Heart right ventricle (tissue), 16 donors: ENCODE measurements at places on chromosomes 4 and X. TPM values are rescaled to one million over a fixed set of nuclear protein-coding genes. Genes with fewer than 3 reads are reported as not detected.

- no peak overlapping the region for H3K4me3 ChIP-seq
- DNase-seq = no peak
- no peaks in the 10 kb centered on the region for H3K36me3 ChIP-seq
- no peak overlapping the region for H3K27ac ChIP-seq
These were observed 6.4 kb upstream of the SLAIN2 start for GRCh38 chr4:48334900-48335384.

- H3K4me1 ChIP-seq = no peaks in the 10 kb centered on the region
- H3K4me3 ChIP-seq = no peak overlapping the region
- no peak for DNase-seq
These were observed 181.1 kb upstream of the PRPS2 start for GRCh38 chrX:12610079-12610478.

- peak overlapping the region; percentile 98 for H3K4me3 ChIP-seq
- H3K4me1 ChIP-seq = peaks cover 38% of the 10 kb centered on the region
- H3K27me3 ChIP-seq = no peaks in the 10 kb centered on the region
- H3K27ac ChIP-seq = peak overlapping the region; percentile 95
These were observed 694 bp downstream of the PDS5A start for GRCh38 chr4:39976945-39977488.

GRCh38 chr4:140094438-140095420, 59.3 kb downstream of the MAML3 start:
- H3K36me3 ChIP-seq = no peaks in the 10 kb centered on the region
- no peaks in the 10 kb centered on the region for H3K27me3 ChIP-seq
- H3K4me1 ChIP-seq = peaks cover 93% of the 10 kb centered on the region
- H3K27ac ChIP-seq = peak overlapping the region; percentile 81

GRCh38 chr4:54090804-54091623, 8.9 kb upstream of the GSX2 start:
- H3K36me3 ChIP-seq = no peaks in the 10 kb centered on the region
- DNase-seq = peak; percentile 46
- peaks cover 41% of the 10 kb centered on the region for H3K27me3 ChIP-seq
- peak overlapping the region; percentile 51 for H3K4me3 ChIP-seq
- peaks cover 26% of the 10 kb centered on the region for H3K4me1 ChIP-seq
- H3K27ac ChIP-seq = no peak overlapping the region

DNA sequence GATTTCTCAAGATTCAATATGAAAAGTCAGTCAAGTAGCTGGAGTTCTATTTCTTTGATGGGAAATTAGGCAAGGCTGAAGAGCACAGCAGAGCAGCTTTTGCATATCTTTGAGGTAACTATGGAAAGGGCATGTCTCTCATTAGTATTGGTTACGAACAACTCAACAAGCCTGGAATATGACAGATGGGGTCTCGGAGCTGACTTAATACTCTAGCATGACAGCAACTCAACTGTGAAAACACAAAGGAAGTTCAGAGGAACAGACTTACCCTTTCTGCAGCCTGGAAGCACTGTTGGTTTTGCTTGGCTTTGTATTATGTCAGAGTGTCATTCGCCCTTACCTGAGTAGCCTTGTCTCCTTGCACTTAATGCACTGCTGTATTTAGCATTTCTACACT, 79.9 kb upstream of the AADAT start:
- H3K27me3 ChIP-seq = no peaks in the 10 kb centered on the region
- H3K27ac ChIP-seq = no peak overlapping the region
- no peaks in the 10 kb centered on the region for H3K4me1 ChIP-seq
- H3K36me3 ChIP-seq = no peaks in the 10 kb centered on the region
- H3K4me3 ChIP-seq = no peak overlapping the region
- no peak for DNase-seq

GRCh38 chr4:147094238-147094637, 148.6 kb upstream of the TTC29 start:
- H3K27ac ChIP-seq = no peak overlapping the region
- DNase-seq = no peak
- peaks cover 5% of the 10 kb centered on the region for H3K27me3 ChIP-seq
- no peaks in the 10 kb centered on the region for H3K4me1 ChIP-seq
- H3K4me3 ChIP-seq = no peak overlapping the region

DNA sequence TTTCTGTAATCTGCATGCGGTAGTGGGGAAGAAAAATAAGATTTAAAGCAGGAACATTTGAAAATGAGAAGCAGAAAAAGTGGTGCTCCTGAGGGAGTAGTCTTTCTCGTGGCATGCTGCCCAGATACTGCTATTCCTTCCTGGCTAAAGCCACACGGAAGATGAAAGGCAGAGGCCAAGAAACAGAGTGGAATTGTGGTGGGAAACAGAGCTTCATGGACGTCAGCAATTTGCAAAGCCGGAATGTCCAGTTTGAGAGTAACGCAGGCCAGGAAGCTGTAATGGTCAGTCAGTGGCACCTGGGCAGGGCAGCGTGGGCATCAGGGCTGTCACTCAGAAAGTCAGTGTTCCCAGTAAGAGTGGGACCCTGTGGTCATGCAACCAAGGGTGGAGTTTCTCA, 63.7 kb upstream of the FMR1 start:
- H3K27ac ChIP-seq = no peak overlapping the region
- no peaks in the 10 kb centered on the region for H3K27me3 ChIP-seq
- DNase-seq = no peak
- no peaks in the 10 kb centered on the region for H3K4me1 ChIP-seq
- no peak overlapping the region for H3K4me3 ChIP-seq

GRCh38 chrX:17779434-17779833, 42.1 kb downstream of the SCML1 start:
- H3K27me3 ChIP-seq = no peaks in the 10 kb centered on the region
- H3K36me3 ChIP-seq = no peaks in the 10 kb centered on the region
- no peak overlapping the region for H3K4me3 ChIP-seq

DNA sequence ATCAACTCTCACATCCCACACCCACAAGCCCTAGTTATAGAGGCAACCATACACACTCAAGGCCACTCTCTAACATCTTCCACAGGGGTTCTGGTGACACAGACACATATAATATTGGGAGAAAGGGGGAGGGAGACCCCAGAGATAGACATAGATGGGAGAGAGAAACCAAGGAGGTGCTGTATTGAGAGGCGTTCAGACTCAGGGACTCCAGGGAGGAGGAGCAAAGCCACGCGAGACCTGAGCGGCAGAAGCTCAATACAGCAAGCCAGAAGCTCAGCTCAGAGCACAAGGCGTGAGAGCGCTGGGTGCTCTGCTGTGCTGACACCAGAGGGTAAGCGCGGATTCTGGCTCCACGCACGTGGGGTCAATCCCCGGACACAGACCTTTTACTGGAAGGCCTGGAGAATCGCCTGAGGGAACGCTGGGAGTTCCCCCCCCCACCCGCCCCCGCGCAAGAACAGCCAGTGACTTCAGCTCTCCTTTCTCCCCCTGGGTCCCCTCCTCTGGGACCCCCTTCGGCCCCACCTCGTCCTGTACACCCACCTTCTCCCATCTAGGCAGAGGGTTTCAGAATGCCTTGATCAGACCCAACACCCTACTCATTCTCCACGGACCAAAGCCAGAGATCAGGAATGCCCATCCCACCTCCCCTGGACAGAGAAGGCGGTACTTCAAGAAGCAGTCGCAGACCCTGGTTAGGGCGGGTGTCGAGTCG, 8.7 kb downstream of the MSX1 start:
- peaks cover 57% of the 10 kb centered on the region for H3K4me1 ChIP-seq
- H3K27ac ChIP-seq = no peak overlapping the region
- H3K36me3 ChIP-seq = no peaks in the 10 kb centered on the region
- no peak overlapping the region for H3K4me3 ChIP-seq
- no peak for DNase-seq
- peaks cover 100% of the 10 kb centered on the region for H3K27me3 ChIP-seq

DNA sequence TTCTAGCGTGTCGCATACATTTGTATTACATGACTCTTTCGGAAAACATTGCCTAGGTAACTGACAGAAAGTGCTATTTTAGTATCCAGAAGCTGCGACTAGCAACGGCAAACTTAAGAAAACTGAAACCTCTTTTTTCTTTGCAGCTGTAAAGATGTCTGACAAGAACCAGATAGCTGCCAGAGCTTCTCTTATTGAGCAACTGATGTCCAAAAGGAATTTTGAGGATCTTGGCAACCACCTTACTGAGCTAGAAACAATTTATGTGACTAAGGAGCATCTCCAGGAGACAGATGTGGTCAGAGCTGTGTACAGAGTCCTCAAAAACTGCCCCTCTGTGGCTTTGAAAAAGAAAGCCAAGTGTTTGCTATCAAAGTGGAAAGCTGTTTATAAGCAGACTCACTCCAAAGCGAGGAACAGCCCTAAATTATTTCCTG, 9.4 kb downstream of the TCEANC start:
- H3K4me1 ChIP-seq = no peaks in the 10 kb centered on the region
- H3K27me3 ChIP-seq = no peaks in the 10 kb centered on the region
- peak overlapping the region; percentile 4 for H3K27ac ChIP-seq
- H3K36me3 ChIP-seq = peaks cover 18% of the 10 kb centered on the region
- H3K4me3 ChIP-seq = no peak overlapping the region

DNA sequence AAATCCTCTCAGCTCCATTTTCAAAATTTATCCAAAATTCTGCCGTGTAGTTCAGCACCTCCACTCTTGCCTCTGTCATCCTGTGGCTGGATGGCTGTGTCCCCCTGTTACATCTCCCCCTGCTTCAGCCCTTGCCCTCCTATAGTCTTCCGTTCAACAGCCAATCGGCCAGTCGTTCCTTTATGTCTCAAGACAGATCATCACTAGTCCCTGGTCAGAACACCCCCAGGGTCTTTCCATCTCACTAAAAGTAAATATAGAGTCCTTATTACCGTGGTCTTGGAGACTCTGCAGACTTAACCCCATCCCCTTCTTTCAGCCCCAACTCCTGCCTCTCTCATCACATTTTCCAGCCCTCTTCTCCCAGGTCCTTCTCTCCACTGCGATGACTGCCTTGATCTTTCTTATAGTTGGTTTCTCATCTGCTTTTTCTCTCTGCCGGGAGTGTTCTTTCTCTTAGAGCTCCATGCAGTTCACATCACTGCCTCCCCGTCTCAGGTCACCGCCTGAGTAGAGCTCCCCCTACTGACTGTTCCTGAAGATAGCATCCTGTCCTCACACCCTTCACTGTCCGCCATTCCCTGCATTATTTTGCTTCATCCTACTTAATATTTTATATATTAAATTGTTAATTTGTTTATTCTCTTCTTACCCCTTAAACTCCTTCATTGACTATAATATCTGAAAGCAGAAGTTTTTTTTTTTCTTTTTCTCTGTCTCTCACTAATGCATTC, 736.9 kb upstream of the MAGEB2 start:
- no peak overlapping the region for H3K4me3 ChIP-seq
- H3K4me1 ChIP-seq = no peaks in the 10 kb centered on the region
- no peak for DNase-seq
- no peak overlapping the region for H3K27ac ChIP-seq
- no peaks in the 10 kb centered on the region for H3K27me3 ChIP-seq

DNA sequence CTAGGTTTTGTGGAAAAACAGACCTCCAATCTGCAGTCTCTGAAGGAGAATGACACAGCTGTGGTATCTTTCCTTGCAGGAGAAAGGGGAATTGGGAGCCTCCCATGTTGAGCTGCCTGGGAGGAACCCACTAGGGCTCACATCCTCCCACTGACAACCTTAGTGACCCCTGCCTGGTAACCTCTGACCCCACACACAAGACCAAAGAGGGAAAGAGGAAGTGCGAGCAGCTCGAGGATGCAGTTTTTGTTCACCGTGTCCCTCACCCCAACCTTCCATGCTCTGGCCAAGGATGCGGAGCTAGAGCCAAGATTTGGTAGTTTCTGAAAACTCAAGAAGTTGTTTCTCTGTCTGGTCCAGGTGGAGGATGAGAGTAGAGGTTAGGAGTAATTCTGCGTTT, 5.4 kb upstream of the ZXDA start:
- H3K27me3 ChIP-seq = no peaks in the 10 kb centered on the region
- no peak for DNase-seq
- no peaks in the 10 kb centered on the region for H3K36me3 ChIP-seq
- no peak overlapping the region for H3K4me3 ChIP-seq
- no peak overlapping the region for H3K27ac ChIP-seq

DNA sequence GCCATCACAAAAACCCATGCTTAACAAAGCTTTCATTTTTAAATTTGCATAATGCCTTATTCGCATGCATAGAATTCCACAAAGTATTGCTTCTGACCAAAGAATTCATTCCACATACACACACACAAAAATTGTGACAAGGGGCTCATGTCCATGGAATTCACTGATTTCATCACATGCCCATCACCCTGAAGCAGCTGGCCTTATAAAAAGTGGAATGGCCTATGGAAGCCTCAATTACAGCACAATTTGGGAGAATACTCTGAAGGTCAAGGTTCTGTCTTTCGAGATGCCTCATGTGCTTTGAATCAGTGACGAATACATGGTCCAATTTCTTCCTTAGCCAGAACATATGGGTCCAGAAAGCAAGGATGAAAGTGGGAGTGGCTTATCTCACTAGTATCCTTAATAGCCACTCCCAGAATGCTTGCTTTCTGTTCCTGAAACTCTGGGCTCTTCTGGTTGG, 165.7 kb downstream of the KDR start:
- no peak overlapping the region for H3K4me3 ChIP-seq
- H3K4me1 ChIP-seq = peaks cover 8% of the 10 kb centered on the region
- H3K36me3 ChIP-seq = no peaks in the 10 kb centered on the region
- DNase-seq = no peak

GRCh38 chrX:18573556-18573955, 98.4 kb downstream of the RS1 start:
- H3K4me3 ChIP-seq = no peak overlapping the region
- H3K27ac ChIP-seq = no peak overlapping the region
- H3K36me3 ChIP-seq = no peaks in the 10 kb centered on the region
- H3K4me1 ChIP-seq = no peaks in the 10 kb centered on the region
- no peak for DNase-seq
- no peaks in the 10 kb centered on the region for H3K27me3 ChIP-seq

- H3K27me3 ChIP-seq = no peaks in the 10 kb centered on the region
- no peak overlapping the region for H3K4me3 ChIP-seq
These were observed 135.4 kb upstream of the ATOH1 start for GRCh38 chr4:93693141-93693540.

The USP17L18 gene
- total RNA-seq = not detected

The FMR1NB gene
- total RNA-seq = not detected

The TGIF2LX gene
- not detected for total RNA-seq

The EIF1AX gene
- 56.1 TPM for total RNA-seq

The ART3 gene
- total RNA-seq = 44.7 TPM

The HTATSF1 gene
- total RNA-seq = 61.6 TPM

The SLC9B1 gene
- 0.67 TPM for total RNA-seq

The SLC38A5 gene
- 3.2 TPM for total RNA-seq

The NDST3 gene
- not detected for total RNA-seq
